ENCODE measurements at places on chromosomes 2 and 18.

- DNase-seq = no peak
These were observed 634.3 kb upstream of the SOX11 start for GRCh38 chr2:5057891-5058351.

- no peak for DNase-seq
These were observed 401.6 kb upstream of the NRP2 start for GRCh38 chr2:205280596-205281236.

- no peak for DNase-seq
These were observed 13.1 kb downstream of the AP1S3 start for GRCh38 chr2:223824301-223824700.

GRCh38 chr2:147689220-147689909 lies 155.5 kb upstream of the ACVR2A start:
- DNase-seq = no peak

DNA sequence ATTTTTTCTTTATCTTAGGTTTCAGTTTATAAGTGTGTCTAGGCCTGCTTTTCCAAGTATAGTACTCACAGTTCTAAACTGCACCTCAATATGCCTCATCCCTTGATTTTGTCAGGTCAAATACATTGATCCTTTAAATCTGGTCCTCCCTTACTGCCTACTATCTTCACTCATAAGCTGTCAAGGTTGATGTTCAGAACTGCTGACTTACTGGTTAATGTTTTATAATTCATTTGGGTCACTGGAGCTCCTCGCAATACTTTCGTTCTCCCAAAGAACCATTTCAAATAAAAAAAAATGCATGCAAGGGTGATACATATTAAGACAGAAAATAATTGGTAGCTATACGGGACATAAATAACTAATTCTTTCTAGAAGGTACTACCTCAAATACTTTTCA lies 41.3 kb upstream of the MARCHF7 start:
- DNase-seq = no peak

DNA sequence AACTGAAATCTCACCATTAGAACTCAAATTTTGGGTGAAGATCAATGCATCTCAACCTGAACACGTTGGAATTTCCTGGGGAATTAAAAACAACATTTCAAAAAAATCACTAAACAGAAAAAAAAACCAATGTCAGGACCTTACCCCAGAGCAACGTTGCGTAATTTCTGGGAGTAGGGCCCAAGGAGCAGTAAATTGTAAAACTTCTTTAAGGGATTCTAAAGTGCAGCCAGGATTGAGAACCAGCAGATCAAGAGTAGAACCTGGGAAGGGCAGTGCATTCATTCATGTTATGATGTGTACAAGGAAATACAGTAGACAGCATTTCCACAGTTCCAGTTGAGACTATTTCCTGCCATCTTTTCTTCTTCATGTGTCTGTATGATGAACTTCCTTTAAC lies 56.9 kb downstream of the RHBDD1 start:
- DNase-seq = no peak

DNA sequence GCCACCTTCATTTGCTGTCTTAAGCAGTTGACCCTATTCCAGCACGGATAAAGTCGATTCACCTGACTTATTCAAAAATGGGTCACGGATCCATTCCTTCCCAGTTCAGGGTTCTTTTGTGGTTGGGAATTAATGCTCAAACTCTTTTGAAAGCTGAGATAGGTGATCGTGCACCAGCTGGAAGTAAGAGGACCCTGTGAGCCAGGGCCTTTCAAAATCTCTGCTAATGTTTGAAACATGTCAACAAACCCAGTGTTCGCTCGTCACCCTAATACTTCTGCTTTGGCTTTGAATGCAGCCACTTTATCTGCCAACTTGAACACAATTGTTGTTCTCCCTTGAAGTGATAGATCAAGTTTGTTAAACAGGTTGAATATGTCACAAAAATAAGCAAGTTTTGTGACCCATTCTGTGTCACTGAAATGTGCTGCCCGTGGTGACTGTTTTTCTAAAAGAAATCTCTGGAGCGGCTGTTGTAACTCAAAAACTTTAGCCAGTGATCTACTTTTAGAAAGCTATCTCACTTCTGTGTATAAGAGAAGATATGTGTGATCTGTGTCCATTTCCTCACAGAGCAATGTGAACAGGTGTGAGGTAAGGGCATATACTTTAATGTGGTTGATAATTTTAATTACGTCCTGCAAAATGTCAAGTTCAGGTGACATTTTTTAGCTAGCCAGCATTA lies 16.9 kb downstream of the HAT1 start:
- DNase-seq = no peak

DNA sequence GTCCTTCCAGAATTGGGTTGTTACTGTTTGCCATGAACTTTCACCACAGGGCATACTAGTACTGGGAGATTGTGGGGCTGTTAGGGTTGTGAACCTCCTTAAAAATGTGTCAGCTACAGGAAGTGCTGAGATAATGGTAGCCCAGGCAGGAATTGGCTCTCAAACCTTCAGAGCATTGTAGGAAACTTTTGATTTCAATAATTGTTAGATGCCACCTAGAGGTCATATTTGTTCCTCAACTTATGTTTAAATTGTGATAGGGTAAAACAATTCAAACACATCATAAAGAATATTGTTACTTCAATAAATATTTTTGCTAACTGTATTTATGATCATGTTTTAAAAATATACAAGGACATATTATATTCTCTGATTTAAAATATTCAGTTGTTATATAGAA lies 594.6 kb downstream of the ADCYAP1 start:
- DNase-seq = no peak

DNA sequence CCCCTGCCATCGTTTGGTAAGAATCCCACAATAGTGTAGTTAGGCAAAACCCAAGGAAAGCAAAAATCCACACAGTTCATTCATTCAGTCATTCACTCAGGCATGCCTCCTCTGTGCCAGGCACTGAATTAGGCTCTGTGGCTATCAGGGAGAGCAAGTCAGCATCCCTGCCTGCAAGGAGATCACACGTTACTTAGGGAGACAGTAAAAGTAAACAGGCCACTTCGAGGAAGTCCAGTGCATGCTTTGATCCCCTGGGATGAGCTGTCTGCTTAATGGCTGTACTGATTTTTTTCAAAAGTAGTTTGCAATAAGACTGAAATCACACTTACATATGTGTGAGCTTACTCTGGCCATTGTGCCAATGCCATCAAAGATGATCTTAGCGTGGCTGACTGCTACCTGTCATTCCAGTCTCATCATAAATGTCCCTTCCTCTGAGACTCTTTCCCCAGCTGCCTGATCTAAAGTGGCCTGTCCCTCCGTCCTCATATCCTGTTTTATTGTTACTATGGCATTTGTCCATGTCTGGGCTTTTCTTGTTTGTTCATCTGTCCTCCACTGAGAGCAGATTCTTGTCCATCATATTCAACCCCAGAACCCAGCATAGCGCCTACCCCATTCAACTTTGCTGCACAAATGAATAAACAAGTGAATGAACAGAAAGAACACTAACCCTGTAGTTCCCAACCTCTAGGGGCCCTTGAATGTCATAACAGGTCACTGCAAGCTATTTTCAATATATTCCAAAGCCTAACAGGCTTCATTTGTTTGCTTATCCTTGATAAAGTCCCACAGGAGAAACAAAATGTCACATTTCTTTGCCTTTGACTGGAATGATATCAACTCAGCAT lies 84.1 kb downstream of the GALNT14 start:
- DNase-seq = no peak

- DNase-seq = no peak
These were observed 174.1 kb downstream of the ANKRD44 start for GRCh38 chr2:197136452-197136851.

- no peak for DNase-seq
These were observed 6.3 kb downstream of the MYO7B start for GRCh38 chr2:127541809-127542208.

DNA sequence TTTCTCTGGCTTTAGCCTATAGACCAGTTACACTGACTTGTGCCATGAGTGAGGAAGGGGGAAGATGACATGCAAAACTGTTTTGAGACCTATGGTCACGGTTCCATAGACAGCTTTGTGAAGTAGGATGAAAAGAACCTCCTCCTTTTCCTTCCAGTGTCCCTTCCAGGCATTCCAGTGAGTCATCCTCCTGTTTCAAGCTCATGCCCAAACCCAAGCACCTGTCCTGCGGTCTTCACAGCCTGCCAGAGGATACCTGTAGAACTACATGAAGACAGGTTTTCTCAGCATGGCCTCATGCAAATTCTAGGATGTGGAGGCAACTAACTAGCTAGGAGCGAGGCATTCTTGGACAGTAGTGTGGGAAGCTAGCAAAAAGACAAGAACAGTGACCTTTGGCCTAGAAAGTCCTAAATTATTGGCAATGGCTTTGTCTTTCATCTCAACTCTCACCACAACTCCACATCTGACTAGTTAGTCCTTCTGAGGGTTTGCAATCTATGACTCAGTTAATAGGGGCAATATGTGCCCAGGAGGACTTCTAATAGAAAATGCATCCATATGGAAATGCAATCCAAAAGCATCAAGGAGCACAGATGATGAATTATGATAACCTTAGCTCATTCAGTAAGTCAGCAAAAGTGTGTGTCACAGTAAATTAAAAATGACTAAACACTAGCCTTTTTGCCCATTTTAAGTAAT lies 154.7 kb downstream of the RBM43 start:
- no peak for DNase-seq

Measured in stimulated activated CD4-positive, alpha-beta T cell treated with anti-CD3 and anti-CD28 coated beads, TNF-alpha, amount 100 ng/mL, for 4 hours (primary cell).